ENCODE measurements at places on chromosomes 7 and 10.

DNA sequence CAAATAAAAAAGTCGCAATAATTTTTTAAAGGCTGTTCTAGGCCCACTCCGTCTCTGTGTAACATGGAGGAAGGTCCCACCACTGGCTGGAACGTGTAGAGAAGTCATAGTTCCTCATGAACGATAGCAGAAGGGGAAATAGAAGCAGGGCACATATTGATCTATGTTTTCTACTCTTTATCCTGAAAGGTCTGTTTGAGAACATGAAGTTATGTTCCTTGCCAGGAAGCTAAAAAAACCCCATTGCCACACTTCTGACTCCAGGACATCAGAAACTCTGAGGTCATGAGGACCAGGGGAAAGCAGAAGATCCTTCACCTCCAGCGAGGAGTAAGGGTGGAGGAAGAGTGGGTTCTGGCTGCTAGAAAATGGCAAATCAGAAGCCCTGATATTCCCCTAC is 10.8 kb downstream of the ANKRD22 start:
- no peaks in the 10 kb centered on the region for H3K36me3 ChIP-seq
- H3K27ac ChIP-seq = no peak overlapping the region
- no peak for DNase-seq
- H3K27me3 ChIP-seq = no peaks in the 10 kb centered on the region
- H3K4me1 ChIP-seq = no peaks in the 10 kb centered on the region

- H3K4me1 ChIP-seq = no peaks in the 10 kb centered on the region
- peaks cover 1% of the 10 kb centered on the region for H3K36me3 ChIP-seq
- no peak for DNase-seq
- no peaks in the 10 kb centered on the region for H3K27me3 ChIP-seq
- no peak overlapping the region for H3K27ac ChIP-seq
Measured at GRCh38 chr10:84155521-84155920, 16.2 kb downstream of the GHITM start.

- peaks cover 10% of the 10 kb centered on the region for H3K4me1 ChIP-seq
- H3K4me3 ChIP-seq = no peak overlapping the region
- H3K27ac ChIP-seq = peak overlapping the region; percentile 30
Measured at GRCh38 chr7:22564511-22565045, 64.6 kb upstream of the STEAP1B start.

DNA sequence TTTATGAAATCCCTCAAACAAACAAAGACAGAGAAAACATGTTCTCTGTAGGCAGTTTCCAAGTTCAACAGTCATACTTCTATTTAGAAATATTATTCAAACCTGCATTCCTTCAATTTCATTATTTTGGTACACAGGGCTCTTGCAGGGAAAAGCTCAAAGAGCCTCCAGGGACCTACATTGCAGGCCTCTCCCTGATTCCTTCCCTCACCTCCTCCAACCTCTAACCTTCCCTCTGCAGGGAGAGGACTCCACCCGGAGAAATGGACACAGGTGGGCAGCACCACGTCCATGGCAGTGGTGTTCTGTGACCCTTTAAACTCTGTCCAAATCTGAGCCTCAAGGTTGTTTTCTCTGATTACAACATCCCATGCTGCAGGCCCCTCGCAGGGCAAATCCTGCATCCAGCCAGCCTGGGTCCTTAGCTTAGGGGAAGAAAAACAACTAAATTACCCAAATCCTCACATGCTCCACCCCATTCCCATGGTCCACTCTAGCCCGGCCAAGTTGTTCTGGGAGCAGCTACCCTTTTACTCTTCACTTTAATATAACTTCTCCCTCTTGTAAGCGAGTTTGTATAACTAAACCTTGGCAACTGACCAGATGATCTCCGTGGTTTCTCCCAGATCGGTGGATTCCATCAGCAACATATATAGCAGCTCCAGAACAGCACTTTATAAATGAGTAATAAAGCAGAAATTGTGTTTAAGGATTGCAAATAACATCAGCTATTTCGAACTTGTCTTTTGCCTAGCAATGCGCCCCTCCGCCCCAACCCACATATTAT is 129.8 kb downstream of the CUBN start:
- no peaks in the 10 kb centered on the region for H3K27me3 ChIP-seq
- no peak for DNase-seq
- H3K27ac ChIP-seq = peak overlapping the region; percentile 34
- no peaks in the 10 kb centered on the region for H3K36me3 ChIP-seq
- H3K4me3 ChIP-seq = no peak overlapping the region

- peaks cover 41% of the 10 kb centered on the region for H3K4me1 ChIP-seq
- H3K27ac ChIP-seq = peak overlapping the region; percentile 100
- no peak for DNase-seq
Measured at GRCh38 chr10:124918191-124918830, 23.6 kb upstream of the ZRANB1 start.

GRCh38 chr10:113735913-113736312 is 15.6 kb upstream of the PLEKHS1 start:
- no peak overlapping the region for H3K27ac ChIP-seq
- H3K36me3 ChIP-seq = no peaks in the 10 kb centered on the region
- H3K27me3 ChIP-seq = no peaks in the 10 kb centered on the region
- DNase-seq = no peak

- H3K36me3 ChIP-seq = no peaks in the 10 kb centered on the region
- H3K4me1 ChIP-seq = no peaks in the 10 kb centered on the region
- no peaks in the 10 kb centered on the region for H3K27me3 ChIP-seq
- no peak overlapping the region for H3K4me3 ChIP-seq
Measured at GRCh38 chr10:98286419-98286818, 18.4 kb upstream of the LOXL4 start.

- no peak for DNase-seq
- no peaks in the 10 kb centered on the region for H3K36me3 ChIP-seq
- H3K4me1 ChIP-seq = no peaks in the 10 kb centered on the region
- no peaks in the 10 kb centered on the region for H3K27me3 ChIP-seq
- no peak overlapping the region for H3K4me3 ChIP-seq
Measured at GRCh38 chr7:14144109-14144508, 154.6 kb upstream of the ETV1 start.

- H3K27me3 ChIP-seq = no peaks in the 10 kb centered on the region
- no peak overlapping the region for H3K27ac ChIP-seq
- no peak for DNase-seq
- no peaks in the 10 kb centered on the region for H3K4me1 ChIP-seq
- H3K4me3 ChIP-seq = no peak overlapping the region
Measured at GRCh38 chr10:7354330-7355047, 56.3 kb downstream of the SFMBT2 start.
